KBM-7 (cell line): ENCODE measurements at places on chromosomes 3 and 15.

- no peak for DNase-seq
These were observed 659.3 kb downstream of the ROBO2 start for GRCh38 chr3:77699125-77699691.

- no peak for DNase-seq
These were observed 35.4 kb upstream of the XCR1 start for GRCh38 chr3:46062679-46063078.

DNA sequence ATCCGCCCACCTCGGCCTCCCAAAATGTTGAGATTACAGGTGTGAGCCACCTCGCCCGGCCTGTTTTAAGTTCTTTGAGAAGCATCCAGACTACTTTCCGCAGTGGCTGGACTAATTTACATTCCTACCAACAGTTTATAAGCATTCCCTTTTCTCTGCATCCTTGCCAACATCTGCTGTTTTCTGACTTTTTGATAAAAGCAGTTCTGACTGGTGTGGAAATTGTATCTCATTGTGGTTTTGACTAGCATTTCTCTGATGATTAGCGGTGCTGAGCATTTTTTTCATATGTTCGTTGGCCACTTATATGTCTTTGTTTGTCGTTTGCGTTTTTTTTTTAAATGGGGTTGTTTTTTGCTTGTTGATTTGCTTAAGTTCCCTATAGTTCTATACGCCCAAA lies 208.4 kb upstream of the DPPA4 start:
- no peak for DNase-seq

DNA sequence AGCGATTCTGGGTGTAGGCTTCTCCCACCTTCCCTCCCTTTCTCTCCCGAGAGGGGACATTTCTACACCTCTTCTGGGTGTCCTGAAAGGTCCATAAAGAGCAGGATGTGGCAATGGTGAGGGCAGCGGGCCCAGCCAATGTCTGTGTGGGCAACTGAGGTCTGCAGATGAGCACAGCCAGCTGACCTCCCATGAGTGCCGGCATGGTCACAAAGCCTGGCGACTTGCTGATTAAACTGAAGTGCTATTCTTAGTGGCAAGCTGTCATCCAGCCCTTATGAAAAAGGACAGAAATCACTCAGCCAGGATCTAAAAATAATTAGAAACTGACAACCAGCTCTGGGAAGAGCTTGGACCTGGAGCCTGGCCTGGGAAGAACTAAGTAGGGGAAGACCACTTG lies 124.3 kb upstream of the RGMA start:
- DNase-seq = no peak
